Right renal cortex interstitium (tissue), 3 donors: ENCODE measurements at places on chromosomes 6 and 20. TPM values are rescaled to one million over a fixed set of nuclear protein-coding genes. Genes with fewer than 3 reads are reported as not detected.

Gene FOXA2
- polyA plus RNA-seq: not detected

Gene OTOR
- polyA plus RNA-seq: not detected

Gene FKBP1C
- polyA plus RNA-seq: 0.46 TPM

Gene CCN5
- 0.15 TPM for polyA plus RNA-seq

Gene DAAM2
- 23.8 TPM for polyA plus RNA-seq

Gene NR2E1
- polyA plus RNA-seq: not detected

Gene ZNF165
- polyA plus RNA-seq: 4.3 TPM

Gene ZNF292
- 43.2 TPM for polyA plus RNA-seq

Gene PPP1R18
- 34.4 TPM for polyA plus RNA-seq

Gene PPP1R3G
- 1.5 TPM for polyA plus RNA-seq

Gene TMEM151B
- 0.42 TPM for polyA plus RNA-seq
